ENCODE measurements at places on chromosomes 1 and 21.
A peak's percentile ranks its signal among the peaks of the same experiment; 100 is the strongest.

GRCh38 chr1:201250326-201251011, 32.8 kb upstream of the PKP1 start:
- DNase-seq, result no peak

DNA sequence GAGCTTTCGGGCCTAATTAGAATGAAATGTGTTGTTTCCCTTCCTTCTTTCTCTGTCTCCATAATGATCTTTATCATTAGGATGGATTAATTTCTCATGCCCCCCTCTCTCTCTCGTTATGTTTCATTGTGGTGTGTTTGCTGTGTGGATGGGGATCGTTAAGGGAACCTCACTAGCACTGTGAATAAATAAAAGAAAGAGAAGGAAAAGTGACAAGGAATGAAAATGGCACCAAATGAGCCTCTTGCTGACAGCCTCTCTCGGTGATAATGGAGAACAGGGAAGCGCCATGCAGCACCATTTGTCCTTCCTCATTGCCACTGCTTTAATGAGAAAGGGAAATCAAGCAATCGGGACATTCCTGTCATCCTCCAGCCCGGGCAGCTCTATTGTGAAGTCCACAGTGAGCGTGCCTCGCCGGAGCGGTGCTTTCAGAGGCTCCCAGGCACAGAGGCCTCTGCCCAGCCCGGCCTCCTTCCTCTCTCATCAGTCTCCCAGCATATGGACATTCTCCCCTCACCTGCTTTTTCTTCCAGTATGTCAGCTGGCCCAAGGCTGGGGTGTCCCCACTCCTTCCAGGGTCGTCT, 265.7 kb upstream of the TMEM51 start:
- DNase-seq, result no peak

DNA sequence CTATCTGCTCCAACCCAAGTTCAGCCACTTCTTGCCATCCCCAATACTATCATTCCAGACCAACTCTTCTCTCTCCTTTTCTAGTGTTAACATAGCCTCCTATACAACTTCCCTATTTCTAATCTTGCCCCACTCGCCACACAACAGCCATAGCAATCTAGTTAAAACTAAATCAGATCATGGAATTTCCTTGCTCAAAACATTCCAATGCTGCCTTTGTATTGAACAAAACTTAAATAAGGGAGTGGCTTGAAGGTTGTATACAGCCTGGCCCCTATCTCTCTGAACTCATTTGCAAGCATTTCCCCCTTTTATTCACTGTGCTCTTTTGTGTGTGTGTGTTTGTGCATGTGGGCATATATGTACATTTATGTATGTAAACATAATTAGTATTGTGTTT, 118.1 kb upstream of the SGIP1 start:
- DNase-seq, result no peak

GRCh38 chr1:39969048-39969447, 14.1 kb downstream of the MFSD2A start:
- no peak for DNase-seq

- DNase-seq, result no peak
Measured at GRCh38 chr21:27244352-27244751, 277.5 kb upstream of the ADAMTS5 start.

DNA sequence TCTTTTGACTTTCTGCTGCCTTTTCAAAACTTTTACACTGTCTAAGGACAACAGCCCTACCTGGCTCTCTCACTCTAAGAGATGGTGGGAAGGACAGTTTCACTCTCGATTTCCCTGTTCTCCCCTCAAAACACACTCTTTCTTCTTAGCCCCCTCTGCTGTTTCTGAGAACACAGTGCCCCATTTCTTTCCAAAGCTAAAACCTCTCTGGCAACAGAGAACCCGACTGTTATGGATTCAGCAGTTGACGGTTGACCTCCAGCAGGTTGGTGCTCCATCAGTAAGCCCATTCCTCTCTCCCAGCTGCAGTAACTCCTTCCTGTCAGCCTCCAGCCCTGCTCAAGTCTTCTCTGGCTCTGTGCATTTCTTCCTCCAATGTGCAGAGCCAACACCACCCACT, 88.2 kb upstream of the ABCD3 start:
- DNase-seq, result peak; percentile 79

DNA sequence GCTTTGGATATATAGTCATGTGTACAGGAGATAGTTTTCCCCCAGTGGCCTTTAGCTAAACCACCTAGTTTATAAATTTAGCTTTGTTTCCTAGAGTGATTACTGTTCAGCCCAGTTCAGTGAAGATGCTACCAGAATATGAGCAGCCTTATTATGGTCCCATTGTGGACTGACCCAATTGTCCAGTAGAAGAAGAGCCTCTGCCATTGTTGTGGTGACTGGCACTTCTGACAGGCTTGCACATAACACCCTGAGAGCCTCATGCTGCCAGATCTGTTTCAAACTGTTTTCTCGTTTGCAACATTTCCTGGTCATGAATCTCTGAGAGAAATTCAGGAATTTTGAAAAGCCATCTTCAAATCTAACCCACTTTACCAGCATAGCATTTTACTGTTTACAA, 20.6 kb downstream of the KPNA6 start:
- DNase-seq, result no peak

DNA sequence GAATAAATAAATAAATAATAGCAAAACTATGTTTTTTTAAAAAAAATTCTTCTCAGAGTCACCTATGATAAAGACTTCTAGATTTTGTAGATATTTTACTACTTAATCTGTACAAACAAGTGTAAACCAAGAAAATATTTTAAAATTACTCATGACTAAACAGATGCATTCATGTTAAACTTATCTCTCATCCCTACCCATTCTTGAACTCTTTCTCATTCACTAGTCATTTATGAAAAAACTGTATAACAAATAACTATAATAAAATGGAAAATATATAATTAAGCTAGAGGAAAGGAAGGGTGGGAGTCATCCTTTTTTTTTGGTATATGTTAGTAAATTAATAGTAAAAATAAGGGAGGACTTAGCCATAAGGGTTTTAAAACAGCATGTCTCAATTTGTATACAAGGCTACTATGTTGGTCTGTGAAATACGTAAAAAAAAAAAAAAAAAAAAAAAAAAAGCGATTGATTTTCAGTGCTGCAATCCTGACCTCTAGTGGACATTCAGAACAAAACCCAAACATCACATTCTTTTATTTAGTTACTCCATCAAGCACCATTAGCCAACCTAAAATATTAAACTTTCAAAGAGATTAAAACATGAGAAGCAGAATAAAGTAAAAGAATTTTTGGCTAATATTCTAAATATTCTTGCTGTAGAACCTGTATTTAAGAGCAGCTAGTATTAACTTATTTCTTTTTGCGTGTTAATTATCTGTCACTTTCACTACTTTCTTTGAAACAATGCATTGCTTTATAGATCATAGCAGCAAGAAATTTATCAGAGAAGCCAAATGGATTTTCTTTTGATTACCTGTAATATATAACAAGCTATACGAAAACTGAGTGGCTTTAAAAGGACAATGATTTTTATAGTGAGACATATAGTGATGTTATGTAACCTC, 255.8 kb upstream of the CACYBP start:
- peak; percentile 87 for DNase-seq

DNA sequence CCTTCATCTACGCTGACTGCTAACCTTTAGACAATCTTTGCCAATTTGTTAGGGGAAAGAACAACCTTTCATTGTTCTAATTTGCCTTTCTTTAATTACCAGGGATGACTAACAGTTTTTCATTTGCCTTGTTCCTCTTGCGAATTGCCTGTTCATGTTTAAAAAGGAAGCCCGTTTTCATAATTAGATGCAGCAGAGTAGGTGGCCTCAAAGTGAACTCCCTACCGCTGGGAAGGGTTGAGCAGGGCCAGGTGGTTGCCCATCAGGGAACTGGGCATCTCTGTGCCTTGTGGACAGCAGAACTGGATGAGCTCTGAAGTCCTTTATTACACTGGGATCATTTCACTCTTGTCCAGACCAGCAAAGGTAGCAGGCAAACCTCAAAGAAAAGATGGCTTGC, 59.0 kb downstream of the HIVEP3 start:
- no peak for DNase-seq

GRCh38 chr1:112388436-112388835, 7.6 kb upstream of the CTTNBP2NL start:
- DNase-seq, result no peak

- no peak for DNase-seq
Measured at GRCh38 chr1:30610917-30611316, 112.5 kb downstream of the MATN1 start.
